Activated CD8-positive, alpha-beta memory T cell treated with anti-CD3 and anti-CD28 coated beads for 4 hours (primary cell): ENCODE measurements at places on chromosomes 16 and 17.

DNA sequence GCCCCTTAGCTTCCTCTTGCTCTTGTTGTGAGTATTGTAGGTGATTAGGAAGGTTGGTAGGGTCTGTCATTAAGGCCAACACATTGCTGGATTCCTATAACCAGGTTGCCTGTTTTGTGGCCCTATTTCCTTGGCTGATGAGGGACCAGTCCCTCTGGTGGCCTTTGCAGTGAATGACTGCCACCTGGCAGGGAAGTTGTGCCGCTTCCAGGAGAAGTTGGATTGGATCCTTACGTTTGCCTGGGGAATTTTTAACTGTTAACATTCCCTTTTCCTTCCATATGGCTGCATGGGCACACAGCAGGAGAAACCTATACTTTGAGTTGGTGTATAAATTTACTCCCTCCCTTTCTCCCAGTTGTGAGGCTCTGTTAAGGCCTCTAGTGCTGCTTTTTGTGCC, 32.4 kb downstream of the LCMT1 start:
- DNase-seq = no peak

DNA sequence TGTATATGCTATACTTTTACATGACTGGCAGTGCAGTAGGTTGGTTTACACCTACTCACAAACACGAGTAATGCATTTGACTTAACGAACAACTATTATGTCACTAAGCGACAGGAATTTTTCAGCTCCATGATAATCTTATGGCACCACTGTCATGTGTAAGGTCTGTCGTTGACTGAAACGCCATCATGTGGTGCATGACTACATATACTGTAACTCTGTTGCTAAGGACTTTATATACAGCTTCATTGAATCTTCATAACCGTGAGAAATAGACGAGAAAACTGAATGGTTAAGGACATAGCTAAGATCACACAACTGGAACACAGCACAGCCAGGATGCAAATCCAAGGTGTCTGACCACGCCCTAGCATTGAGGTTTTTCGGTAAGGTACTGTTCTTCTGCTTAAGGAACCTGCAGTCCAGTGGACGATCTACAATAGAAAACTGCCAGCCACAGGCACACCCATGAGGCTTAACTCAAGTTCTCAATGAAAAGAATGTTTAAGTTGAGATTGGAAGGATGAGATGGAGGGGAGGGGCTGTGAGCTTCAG, 3.3 kb downstream of the CFAP20 start:
- no peak for DNase-seq

DNA sequence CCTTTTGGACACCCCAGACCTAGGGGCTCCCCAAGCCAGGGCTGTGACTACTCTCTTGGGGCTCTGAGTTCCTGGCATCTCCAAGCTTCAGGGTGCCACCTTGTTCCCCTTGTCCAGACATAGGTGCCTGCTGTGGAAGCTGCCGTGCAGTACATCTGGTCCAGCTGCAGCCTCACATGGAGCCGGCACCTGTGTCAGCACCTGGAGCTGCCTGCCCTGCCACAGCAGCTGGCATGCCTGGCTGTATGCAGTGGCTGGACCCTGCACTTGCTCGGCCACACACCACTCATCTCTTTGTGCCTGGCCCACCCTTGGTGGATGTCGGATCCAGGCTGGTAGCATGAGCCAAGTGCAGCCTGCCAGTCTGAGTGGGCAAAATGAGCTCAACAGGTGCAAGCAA, 775.8 kb downstream of the CDH11 start:
- no peak for DNase-seq

GRCh38 chr16:20114356-20114755, 40.7 kb upstream of the GPR139 start:
- DNase-seq = no peak

DNA sequence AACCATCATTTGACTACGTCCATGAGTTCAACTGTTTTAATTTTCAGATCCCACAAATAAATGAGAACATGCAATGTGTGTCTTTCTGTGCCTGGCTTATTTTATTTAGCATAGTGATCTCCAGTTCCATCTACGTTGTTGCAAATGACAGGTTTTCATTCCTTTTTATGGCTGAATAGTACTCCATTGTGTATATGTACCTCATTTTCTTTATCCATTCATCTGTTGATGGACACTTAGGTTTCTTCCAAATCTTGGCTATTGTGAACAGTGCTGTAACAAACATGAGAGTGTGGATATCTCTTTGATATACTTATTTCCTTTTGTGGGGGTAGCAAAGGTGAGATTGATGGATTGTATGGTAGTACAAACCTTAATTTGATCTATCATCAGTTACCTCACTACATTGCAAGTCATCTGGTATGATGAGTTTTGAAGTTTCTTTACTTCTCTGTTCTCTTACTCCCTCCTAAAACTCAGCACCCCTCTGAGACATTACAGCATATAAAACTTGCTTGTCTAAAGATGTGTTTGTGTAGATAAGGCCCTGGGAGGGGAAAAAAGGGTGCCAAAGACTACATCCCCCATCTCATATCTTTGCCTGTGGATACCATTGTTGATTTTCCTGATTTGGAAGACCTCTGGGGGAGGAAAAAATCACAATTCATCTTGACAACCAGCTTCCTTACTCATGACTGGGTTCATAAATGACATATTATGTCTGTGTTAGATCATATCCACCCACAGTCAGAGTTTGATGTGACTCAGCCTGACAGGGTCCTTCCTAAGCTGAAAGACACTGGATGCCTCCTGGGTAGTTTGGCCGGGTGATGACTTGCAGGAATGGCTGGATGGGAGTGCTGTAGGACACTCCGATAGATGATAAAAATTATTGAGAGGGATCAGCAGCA, 47.6 kb downstream of the ABCA9 start:
- no peak for DNase-seq

GRCh38 chr17:57886020-57886419, 36.2 kb upstream of the MRPS23 start:
- no peak for DNase-seq

- DNase-seq = no peak
These were observed 1.8 kb downstream of the MPP2 start for GRCh38 chr17:43905400-43905984.

- peak; percentile 73 for DNase-seq
These were observed 138.5 kb upstream of the CORO6 start for GRCh38 chr17:29761040-29761761.

DNA sequence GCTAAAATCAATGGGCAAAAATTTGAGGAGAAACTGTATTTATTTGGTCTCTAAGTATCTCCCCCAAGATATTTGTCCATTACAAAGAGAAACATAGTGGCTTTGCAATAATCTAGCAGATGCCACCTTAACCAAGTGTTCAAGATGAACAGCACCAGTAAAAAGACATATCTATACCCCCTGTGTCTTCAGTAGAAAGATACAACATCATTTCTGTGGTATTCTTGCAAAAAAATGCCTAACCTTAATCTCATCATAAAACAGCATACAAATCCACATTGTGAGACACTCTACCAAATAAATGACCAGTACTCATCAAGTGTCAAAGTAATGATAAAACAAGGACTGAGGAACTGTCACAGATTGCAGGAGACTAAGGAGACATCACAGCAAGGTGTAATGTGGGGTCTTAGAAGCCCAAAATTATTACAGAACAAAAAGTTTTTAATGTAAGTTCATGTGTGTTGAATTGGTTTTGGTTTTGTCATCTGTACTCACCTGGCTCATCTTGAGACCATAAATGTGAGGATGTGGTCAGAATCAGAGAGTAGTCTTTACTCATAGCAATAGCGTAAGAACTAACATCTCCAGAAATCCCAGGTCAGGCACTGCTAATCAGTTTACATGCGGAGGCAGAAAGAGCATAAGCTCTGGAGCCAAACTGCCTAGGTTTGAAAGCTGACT, 77.2 kb downstream of the AATF start:
- DNase-seq = no peak

- DNase-seq = no peak
These were observed 711.8 kb downstream of the KCNJ2 start for GRCh38 chr17:70881093-70881492.

DNA sequence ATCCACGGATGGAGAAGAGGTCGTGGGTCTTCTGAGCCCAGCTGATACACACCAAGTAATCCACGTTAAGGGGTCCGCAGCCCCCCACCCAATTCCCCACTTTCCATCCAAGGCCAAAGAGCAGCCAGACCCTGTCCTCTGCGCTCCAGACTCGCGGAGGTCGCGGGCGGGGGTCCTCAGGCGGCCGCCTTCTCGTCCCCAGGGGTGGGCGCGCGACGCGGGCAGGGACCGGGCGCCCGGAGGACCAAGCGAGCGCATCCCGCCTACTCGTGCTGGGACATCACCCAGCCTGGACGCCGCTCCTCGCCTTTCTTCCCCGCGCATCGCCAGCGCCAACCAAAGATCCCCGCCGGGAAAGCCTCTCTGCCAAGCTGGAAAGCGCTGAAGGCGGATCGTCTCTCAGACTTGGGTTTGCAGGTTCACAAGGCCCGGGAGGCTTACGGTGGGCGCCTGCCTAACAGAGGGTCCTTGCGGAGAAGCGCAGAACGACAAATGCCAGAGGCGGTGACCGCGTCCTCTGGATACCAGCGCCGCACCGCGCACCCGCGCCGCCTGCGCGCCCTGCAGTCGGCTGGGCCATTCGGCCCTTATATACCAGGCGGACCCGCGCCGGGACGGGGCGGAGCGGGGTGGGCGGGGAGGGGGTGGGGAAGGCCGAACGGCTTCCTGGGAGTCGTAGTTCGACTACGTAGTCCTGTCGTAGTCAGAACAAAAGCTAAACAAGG, 471.6 kb downstream of the SOX9 start:
- DNase-seq = peak; percentile 11

DNA sequence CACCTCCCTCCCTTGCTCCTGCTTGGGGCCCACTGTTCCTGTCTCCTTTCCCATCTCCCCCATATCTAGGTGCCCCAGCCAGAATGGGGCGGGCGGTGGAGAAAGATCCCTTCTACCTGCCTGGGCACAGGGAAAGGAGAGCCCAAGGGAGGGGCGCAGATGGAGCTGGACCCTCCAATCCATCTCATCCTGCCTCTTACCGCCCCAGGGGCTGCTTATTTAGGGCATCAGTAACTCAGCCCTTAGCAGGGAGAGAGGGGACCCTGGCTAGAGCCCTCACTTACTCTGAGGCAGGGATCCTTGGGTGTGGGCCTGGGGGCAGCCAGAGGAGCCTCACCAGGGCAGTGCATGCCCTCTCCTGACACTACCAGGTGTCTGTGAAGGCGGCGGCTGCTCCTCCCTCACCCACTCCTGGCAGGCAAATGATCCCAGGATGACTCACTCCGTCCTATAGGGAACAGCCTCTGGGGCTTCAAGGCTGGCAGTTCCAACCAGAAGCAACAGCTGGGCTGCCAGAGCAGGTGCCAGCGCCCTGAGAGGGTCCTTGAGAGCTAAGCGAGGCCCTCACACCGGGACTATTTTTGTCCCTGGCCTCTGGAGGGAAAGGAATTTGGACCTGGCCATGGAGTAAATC, 16.3 kb upstream of the BCAR1 start:
- no peak for DNase-seq

GRCh38 chr17:45824475-45824874, 20.2 kb upstream of the SPPL2C start:
- DNase-seq = no peak

- no peak for DNase-seq
These were observed 77.5 kb upstream of the DOC2B start for GRCh38 chr17:258906-259305.

DNA sequence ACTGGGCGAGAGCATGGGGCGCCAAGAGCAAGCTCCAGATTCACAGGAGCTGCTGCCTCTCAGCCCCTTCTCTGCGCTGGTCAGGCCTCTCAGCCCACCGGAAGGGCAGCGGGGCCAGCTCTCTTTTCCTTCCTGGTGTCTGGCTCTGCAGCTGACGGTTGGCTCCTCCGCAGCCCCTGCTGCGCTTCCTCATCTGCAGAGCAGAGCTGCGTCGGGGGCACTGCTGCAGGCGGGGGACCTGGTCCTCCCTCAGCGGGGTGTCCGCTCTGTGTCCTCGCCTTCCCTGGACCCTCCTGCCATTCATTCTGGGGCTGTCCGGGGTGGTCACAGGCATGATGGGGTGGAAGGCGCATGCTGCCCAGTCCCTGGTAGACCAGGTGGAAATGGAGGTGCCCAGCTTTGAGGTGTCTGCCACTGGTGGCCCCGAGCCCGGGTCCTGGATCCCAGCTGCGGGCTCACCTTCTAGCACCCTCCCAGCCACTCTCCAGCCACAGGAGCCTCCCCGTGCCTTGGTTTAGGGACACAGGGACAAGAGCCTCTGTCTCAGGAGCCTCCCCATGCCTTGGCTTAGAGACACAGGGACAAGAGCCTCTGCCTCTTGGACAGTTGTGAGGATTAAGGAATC, 84.8 kb downstream of the IRF8 start:
- DNase-seq = no peak

GRCh38 chr17:12457493-12457892, 208.2 kb upstream of the MYOCD start:
- DNase-seq = no peak

- no peak for DNase-seq
These were observed 48.8 kb downstream of the STH start for GRCh38 chr17:46047856-46048255.

DNA sequence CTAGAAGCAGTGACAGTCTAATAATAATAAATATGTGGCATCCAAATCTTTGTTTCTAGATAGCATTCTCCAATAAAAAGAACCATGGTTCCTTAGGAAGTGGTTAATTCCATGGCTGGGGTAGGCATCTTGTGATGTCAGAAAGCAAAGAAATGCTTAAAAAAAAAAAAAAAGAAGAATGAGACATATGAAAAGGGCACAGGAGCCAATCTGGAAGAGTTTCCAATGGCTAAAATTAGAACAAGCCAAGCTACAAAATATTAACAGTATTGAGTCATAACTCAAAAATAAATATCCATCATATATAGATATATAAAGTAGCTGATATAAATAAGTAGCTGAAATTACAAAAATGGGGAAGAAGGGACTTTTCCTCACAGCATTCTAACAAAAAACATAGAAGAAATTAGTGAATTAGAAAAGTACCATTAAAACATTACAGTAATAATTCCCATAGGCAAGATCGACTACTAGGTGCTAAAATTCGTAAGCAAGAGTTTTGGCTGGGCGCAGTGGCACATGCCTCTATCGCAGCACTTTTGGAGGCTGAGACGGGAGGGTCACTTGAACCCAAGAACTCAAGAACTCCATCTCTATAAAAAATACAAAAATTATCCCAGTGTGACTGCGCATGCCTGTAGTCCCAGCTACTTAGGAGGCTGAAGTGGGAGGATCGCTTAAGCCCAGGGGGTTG, 111.3 kb downstream of the TRIM37 start:
- DNase-seq = no peak

- no peak for DNase-seq
These were observed 378.6 kb upstream of the C16orf82 start for GRCh38 chr16:26688105-26688504.

GRCh38 chr16:4338125-4338582, 13.0 kb downstream of the PAM16 start:
- no peak for DNase-seq

- DNase-seq = no peak
These were observed 631 bp downstream of the NXPH3 start for GRCh38 chr17:49576088-49576916.

- DNase-seq = no peak
These were observed 17.7 kb upstream of the ABCA6 start for GRCh38 chr17:69159418-69159817.
